ENCODE measurements at places on chromosomes 2 and 18.

GRCh38 chr2:175707322-175707721, 294.7 kb downstream of the LNPK start:
- DNase-seq: no peak

DNA sequence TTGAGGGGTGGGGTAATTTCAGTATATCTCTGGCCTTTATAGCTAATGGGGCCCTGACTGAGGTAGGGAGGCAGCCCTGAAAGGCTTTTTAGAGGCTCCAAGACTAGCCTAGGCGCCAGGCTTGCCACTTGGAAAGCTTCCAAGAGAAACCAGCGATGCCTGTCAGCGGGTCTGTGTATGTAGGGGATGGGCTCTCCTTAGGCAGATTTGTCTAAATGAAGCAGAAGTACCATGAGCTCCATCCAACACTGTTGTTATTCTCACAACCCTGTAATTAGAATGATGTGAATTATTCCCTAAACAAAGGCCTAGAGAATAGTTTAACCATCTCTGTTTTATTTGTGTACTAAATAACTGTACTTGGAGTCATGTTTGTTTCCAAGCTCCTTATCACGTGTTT, 138.1 kb downstream of the B3GNT2 start:
- peak; percentile 44 for DNase-seq

DNA sequence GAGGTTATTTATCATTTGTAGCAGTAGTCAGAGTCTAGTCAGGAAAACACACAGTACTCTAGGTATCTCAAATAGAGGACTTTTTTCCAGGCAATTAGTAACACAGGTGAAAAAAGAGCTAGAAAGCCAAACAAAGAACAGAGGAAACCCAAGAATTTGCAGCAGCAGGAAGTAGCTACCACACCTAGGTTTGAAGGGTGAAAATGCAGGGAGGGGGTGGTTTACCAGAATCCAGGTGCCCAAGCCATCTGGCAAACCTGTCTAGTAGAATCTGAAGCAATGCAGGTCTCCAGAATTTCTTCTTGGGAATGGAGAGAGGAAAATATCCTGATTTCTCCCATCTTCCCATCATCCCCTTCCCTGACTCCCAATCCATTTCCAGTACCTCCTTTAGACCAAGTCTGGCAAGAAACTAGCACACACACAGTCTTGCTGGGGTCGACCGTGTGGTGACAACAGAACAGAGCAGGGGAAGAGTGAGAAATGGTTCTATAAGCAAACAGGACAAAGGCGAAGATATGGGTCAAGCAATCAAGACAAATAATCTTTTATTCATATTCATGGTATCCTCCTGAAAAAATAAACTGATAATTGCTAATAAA, 231.9 kb upstream of the MMADHC start:
- DNase-seq: no peak

GRCh38 chr2:172937884-172938712, 137.5 kb upstream of the MAP3K20 start:
- DNase-seq: no peak

GRCh38 chr2:239046822-239047221, 198.9 kb downstream of the TWIST2 start:
- DNase-seq: no peak

DNA sequence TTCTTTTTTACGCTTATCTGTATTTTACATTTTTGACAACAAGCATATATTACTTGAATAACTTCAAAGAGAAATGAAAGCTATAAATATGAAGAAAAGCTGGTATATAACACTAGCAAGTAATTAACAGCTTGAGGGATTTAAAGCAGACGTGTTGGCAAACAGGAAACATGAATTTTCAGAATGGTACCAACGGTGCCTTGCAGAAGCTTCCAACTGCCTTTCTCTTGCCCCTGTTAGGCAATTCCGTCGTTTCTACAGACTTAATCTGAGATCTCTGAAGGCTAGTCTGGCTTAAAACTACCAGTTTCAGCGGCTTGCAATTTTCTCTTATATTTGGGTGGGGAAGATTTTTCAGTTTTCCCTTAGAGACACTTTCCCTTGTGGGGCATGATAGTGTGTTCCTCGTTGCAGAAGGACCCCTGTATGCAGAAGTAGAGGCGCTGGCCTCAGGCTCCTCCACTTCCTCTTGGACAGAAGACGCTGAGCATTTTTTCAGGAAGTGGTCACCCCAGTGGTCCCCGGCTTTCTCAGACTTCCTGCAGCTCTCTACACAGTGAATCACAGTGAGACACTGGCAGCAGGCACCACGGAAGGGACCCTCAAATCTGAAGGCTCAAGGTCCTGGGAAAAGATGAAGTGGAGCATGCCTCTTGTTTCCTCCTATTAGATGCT, 56.2 kb upstream of the SLC16A14 start:
- no peak for DNase-seq

DNA sequence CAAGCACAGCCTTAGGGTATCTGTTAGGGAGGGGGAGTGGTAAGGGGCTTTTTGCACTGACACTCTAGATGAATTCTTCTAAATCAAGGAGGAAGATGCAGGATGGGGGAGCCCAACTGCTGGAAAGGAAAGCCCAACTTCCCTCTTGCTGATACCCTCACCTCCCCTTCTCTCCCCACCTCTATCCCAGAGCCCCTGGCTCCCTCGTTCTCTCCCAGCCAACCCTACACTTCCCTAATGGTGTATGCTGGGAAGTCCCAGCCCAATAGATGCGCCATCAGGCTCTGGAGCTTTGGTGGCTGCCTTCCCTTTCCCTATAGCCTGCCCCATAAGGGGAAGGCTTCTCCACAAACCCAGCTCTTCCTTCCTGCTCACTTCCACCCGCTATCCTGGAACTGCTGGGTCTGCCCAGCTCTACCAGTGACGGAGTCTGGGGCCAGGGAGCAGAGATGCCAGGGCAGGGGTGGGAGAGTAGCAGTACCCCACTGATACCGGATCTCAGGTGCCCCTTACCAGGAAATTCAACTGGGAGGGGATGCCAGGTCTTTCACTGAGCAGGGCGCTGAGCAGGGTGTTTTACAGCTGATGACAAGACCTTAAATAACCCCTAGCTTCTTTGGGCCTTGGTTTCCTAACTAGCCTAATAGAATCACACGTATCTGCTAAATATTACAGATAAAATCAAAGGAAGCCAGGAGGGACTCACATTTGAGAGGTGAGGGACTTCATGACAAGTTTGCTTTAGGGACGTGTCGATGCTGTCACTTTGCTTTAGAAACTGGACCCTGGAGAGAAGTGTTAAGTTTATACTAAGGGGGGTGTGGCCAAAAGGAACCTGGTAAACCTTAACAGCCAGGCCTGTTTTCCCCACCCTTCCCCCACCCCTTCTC, 82.6 kb downstream of the DNMT3A start:
- DNase-seq: no peak

DNA sequence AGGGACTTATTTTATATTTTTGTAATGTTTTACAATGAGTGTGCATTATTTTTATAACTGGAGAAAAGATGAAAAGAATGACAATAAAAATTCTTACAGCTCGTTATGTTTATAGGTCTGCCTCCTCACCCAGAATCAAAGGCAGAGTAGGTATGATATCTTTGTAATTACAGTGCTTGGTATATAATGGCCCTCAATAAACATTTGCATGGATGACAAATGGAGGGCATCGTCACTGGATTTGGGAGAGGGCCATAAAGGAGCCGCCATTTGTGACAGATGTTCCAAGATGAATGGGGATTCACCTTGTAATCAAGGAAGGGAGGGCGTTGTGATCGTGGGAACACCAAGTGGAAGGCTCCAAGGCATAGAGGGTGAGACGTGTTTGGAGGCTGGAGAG, 22.6 kb upstream of the GIGYF2 start:
- no peak for DNase-seq

DNA sequence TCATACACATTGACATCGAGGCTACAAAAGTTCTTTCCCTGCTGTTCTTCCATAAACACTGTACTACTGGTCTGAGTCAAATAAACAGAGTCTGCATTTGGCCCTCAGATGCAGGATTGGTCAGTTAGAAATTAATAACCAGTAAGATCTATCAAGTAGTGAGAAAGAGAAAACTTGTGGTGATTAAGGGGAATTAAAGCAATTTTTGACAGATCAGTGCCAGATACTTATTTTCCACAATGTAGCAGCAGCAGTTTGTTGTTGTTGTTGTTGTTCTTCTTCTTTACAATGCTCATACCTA, 85.0 kb downstream of the IKZF2 start:
- no peak for DNase-seq

DNA sequence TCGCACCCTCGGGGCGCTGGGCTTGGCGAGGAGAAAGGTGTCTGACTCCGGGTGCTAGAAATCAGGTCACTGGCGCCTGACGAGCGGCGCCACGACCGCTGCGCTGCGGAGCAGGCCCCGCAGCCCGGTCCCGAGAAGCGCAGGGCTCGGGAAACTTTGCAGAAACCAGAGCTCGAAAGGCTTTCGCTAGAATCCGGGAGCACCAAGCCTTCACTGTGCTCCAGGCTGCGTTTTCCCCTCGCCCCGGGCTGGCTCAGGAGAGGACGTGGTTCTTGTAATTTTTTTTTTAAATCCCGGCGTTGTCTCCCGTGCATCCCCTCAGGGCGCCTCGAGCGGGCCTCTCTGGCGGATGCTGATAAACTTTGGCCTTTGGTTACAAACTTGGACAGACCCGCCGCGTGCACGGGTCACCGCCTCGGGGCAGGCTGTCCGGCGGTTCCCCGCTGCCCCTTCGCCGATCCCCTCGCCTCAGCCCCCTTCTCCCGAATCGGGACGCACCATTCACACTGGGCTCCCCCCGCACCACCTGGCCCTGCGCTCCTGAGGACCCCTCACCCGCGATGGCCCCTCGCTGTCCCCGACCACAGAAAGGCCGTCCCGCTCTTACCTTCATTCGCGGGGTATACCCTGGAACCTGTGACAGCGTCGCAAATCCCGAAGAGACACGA, 419 bp downstream of the EPHA4 start:
- DNase-seq: no peak

GRCh38 chr2:233089851-233090250, 29.7 kb downstream of the INPP5D start:
- no peak for DNase-seq

DNA sequence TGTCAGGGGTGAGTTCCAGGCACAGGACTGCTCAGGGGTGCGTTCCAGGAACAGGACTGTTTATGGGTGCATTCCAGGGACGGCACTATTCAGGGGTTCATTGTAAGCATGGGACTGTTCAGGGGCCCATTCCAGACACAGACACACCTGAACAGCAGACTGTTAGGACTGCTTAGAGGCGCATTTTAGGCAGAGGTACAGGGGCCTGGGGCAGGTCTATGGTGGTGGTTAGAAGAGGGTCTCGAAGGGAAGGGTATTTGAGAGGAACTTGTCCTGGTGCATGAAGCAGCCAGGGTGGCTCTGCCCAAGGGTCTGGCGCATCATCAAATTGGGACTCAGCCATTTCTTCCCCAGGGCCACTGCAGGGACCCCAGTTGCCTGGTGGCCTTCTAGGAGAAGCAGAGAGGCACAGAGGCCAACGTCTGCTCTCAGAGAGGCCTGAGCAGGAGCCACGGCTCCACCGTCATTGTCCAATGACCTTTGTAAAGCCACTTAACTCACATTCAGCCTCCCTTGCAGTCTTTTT, 14.8 kb upstream of the MLPH start:
- no peak for DNase-seq

DNA sequence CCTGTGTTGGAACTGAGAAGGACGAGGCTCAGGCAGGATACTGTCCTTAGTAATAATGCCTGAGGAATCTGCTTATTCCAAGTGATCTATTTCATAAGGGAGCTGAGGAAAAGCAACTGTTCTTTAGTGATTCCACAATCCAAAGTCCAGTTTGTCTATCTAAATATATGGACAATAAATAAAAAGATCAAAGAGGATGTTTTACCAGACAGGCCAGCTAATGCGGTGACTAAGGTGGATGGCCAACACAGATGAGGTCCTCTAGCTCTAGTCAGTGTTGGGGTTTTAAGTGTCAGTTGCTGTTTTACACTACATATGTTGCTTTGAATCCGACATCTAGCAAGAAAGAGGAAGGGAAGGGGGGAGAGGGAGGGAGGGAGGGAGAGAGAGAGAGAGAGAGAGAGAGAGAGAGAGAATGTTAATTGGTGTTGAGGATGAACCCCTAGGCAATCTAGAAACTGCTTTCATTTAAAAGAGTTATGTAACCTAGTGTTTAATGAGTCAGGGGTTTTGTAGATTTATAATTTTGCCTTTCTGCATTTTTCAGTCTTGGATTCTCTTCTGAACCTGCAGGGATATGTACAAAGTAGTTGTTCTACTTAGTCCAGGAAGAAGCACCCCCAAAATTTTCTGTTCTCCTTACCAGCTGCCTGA, 27.0 kb upstream of the SCN1A start:
- no peak for DNase-seq

DNA sequence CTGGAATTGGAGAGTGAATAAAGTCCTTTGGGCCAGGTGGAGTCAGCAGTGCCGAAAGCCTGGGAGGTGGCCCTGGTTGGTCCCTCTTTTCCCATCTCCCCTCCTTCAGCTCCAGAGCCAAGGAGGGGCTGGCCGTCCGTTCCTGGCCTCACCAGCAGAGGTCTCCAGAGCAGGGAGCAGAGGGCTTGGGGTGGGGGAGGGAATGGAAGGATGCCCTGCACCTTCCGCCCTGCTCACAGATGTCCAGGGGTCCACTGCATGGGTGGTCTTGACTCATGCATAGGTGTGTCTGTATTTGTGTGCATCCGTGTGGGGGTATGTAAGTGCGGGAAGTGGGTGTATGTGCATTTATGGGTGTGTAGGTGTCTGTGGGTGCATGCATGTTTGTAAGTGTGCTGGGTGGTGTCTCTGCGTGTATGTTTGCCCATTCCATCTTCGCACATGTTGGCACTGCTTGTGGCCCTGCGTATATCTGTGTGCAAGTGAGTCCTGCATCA, 201.8 kb downstream of the ZFP36L2 start:
- no peak for DNase-seq

DNA sequence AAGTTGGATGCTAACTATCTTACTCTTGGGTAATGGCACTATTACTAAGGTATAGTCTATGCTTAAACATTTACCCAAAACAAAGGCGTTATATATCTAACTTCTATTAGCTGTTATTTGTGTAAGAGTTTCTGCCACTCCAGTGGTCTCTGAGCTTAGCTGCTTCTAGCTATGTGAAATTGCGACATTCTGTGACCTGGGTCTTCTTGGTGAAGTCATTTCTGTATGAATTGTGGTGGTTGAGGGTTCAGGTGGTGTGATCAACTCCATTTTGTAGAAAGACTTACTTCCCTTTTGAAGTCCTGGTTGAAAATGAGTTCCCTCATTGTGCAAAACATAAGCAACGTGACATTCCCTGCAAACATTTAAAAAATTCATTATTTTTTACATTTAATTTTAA, 221.6 kb downstream of the PIK3C3 start:
- DNase-seq: no peak

- DNase-seq: no peak
These were observed 194.5 kb downstream of the DNER start for GRCh38 chr2:229519655-229520430.

DNA sequence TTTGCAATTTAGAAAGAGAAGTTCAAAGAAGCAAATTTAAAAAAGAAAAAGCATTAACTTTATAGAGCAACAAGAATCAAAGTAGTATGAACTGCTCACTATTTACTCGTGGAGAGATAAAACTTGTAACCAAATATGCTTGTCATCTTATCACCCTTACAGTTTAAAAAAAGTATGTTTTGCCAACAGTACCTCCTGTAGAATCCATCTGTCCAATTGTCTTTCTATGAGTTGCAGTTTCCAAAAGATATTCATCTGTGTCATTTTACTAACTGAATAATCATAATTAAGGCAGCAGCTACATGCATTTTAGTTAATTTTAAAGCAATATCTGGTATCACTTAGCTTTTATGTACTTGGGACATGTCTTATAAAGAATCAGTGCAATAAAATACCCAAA, 1112.3 kb downstream of the DSC3 start:
- no peak for DNase-seq

- no peak for DNase-seq
These were observed 495.0 kb downstream of the TMX3 start for GRCh38 chr18:68219872-68220271.
